ENCODE measurements at places on chromosomes 4 and X.

GRCh38 chrX:119758731-119759247 lies 401 bp downstream of the SOWAHD start:
- DNase-seq = no peak

- DNase-seq = no peak
Observed at GRCh38 chr4:39096847-39097246, 34.8 kb downstream of the KLHL5 start.

DNA sequence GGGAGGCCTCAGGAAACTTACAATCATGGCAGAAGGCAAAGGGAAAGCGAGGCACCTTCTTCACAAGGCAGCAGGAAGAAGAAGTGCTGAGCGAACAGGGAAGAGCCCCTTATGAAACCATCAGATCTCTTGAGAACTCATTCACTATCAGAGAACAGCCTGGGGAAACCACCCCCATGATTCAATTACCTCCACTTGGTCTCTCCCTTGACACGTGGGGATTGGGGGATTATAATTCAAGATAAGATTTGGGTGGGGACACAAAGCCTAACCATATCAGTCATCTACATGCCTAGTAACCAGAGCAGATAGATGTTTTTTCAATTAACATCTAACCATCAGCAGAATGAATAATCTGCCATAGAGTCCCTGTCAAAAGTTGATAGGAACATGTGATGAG lies 30.4 kb downstream of the FAM13A start:
- no peak for DNase-seq

- no peak for DNase-seq
Observed at GRCh38 chrX:38563030-38563429, 1.7 kb downstream of the TSPAN7 start.

DNA sequence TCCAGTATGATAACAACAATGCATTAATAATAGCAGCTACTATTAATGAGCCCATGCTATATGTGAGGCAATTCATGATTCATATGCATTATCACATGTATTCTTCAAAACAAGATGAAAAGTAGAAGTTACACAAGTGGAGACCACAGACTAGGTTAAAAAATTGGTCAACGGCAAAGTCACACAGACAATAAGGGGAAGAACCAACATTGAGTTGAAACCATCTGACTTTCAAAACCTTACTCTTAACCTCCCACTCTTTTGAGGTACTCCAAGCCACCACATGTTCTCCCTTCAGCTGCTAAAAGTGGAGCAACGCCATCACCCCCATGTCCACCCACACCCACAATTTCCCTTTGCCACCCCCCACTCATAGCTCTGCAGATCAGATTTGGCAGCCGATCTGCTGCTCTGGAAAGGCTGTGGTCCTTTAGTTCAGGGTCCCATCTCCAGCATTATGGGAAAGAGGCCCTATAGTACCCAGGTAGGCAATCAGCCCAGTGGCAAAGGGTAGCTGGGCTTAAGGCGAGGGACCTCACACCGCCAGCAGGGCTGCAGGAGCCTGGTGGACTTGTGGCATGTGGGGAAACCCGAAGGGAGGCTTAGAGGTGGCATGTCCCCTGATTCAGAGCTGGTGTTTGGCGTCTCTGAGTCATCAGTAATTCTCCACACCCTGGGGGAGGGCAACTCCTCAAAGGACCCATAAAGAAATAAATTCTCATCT lies 33.5 kb upstream of the CYBB start:
- no peak for DNase-seq

DNA sequence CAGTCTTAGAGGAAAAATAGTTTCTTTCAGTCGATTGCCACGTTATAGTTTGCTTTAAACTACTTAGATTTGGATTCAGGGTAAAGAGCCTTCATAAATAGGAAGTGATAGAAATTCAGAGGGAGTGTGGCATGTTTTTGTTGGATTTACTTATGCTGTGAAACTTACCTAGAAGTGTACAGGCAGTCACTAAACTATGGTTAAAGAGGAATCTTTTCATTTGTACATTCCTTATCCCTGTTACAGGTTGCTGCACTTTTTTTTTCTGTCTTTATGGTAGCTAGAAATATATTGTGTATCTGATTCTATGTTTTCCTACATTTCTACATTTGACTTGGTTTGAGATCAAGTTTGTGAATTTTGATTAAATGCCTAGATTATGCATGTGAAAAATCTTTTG lies 19.1 kb downstream of the WWC2 start:
- no peak for DNase-seq

GRCh38 chrX:47313056-47313455 lies 57.3 kb upstream of the ZNF157 start:
- no peak for DNase-seq

- DNase-seq = no peak
Observed at GRCh38 chr4:139666735-139667281, 1.2 kb downstream of the MGST2 start.

DNA sequence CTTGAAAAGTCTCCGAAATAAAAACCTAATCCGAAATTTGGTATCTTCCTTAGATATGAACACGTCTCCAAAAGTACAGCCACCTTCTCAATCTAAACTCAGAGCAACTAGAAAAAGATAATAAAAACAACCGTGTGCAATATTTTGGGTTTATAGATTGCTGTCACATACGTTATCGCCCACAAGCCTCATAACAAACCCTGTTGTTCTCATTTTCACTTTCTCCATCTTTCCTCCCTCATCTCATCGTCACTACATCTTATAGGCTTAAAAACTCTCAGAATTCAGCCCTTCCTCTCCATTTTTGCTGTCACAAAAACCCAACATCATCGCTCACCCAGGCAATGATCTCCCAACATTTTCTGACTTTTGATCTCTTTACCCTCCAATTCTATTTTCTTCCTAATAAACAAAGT lies 448 bp upstream of the SCFD2 start:
- no peak for DNase-seq

- DNase-seq = no peak
Observed at GRCh38 chrX:49258749-49259124, 5.8 kb downstream of the FOXP3 start.

GRCh38 chr4:677431-678293 lies 3.3 kb downstream of the MYL5 start:
- no peak for DNase-seq

- DNase-seq = no peak
Observed at GRCh38 chrX:72258174-72258573, 18.9 kb downstream of the RPS4X start.

- DNase-seq = no peak
Observed at GRCh38 chrX:42247241-42247640, 323.9 kb upstream of the CASK start.

DNA sequence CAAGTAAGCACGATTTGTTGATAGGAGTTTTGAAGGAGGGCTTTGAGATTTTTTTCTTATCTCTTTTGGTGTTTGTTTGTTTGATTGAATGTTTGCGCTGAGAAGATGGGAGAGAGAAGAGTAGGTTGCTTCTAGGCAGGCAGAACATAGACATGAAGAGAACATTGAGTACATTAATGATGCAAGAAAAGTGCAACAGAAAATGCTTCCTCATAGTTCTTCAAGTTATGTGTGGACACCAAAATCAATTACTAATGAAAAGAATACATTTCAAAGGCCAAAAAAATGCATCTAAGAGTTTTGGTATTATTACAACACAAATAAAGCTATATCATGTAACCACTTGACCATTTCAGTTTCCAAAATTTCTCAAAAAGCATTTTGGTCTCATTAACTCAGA lies 191.0 kb upstream of the PPARGC1A start:
- DNase-seq = no peak

- no peak for DNase-seq
Observed at GRCh38 chrX:81208916-81209315, 7.0 kb downstream of the SH3BGRL start.

GRCh38 chr4:146648461-146648783 lies 9.7 kb downstream of the POU4F2 start:
- DNase-seq = no peak

- DNase-seq = no peak
Observed at GRCh38 chr4:821181-821591, 4.7 kb downstream of the CPLX1 start.

DNA sequence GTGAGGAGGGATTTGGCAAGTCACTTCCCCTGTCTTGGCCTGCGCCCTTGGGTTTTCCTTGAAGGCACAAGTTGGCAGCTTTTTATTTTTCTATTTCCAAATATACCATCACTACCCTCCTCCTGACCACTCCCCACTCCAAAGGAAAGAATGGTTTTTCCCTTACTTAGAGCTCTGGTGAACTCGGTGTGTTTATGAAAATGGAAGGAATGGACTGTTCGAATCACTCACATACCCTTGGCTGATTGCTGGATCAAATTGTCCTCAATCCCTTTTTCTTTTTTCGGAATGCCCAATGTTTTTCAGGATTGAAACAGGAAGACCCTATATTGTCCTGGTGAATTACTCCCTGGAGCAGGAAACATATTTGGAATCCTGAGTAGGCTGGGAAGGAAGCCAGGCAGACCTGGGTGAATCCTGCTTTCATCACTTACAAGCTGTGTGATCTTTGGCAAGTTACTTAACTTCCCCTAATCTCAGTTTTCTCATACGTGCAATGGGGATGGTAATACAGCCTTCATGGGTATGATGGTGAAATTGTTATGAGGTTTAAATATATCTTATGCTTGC lies 70.7 kb downstream of the RTL5 start:
- DNase-seq = no peak

DNA sequence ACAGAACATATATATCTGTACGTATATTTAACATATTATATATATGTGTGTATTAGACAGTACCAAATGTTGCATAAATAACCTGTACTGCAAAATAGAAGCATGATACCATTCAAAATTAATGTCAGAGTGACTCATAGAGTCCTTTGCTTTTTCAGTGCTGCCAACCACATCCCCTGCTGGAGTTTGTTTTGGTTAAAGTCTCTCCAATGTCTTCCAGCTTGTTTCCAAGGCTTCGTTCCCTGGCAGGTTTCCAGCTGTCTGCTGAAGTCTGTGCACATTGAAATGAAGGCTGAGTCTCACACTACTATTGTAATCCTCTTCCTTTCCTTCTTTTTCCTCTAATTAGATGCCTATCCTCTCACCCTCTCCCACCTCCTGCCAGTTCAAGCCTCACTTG lies 14.9 kb downstream of the NRK start:
- no peak for DNase-seq

DNA sequence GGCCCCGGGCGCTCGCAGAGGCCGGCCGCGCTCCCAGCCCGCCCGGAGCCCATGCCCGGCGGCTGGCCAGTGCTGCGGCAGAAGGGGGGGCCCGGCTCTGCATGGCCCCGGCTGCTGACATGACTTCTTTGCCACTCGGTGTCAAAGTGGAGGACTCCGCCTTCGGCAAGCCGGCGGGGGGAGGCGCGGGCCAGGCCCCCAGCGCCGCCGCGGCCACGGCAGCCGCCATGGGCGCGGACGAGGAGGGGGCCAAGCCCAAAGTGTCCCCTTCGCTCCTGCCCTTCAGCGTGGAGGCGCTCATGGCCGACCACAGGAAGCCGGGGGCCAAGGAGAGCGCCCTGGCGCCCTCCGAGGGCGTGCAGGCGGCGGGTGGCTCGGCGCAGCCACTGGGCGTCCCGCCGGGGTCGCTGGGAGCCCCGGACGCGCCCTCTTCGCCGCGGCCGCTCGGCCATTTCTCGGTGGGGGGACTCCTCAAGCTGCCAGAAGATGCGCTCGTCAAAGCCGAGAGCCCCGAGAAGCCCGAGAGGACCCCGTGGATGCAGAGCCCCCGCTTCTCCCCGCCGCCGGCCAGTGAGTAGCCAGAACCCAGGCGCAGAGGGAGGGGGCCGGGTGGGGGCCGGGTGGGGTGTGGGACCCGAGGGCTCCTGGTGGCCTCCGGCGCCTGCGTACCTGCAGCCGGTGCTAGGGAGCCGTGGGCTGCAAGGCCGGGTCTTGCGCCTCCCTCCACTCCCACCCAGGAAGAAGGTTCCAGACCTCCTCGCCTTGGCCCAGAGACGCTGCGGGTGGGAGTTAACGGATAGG lies 534 bp downstream of the MSX1 start:
- DNase-seq = no peak

DNA sequence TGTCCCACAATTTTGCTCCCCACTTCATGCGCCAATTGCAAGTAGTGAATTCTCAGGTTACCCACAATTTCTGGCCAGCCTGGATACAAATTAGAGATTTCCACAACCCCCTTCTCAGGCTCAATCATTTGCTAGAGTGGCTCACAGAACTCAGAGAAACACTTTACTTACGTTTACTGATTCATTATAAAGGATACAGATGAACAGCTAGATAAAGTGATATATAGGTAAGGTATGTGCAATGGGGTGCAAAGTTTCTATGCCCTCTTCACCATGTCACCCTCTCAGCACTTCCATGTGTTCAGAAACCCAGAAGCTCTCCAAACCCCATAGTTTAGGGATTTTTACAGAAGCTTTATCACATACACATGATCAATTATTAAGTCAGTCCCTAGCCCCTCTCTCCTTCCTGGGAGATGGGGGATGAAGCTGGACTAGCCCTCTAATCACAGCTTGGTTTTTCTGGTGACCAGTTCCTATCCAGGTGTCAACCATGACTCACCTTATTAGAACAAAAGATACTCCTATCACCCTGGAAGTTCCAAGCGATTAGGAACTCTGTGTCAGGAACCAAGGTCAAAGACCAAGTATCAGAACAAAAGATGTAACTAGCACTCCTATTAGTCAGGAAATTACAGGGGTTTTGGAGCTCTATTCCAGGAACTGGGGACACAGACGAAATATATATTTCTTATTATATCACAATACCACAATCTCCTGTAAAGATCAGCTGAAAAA lies 33.5 kb upstream of the PRRG1 start:
- DNase-seq = no peak

- DNase-seq = no peak
Observed at GRCh38 chr4:20237894-20238537, 13.7 kb upstream of the SLIT2 start.

GRCh38 chrX:66674506-66674905 lies 35.6 kb upstream of the EDA2R start:
- no peak for DNase-seq

DNA sequence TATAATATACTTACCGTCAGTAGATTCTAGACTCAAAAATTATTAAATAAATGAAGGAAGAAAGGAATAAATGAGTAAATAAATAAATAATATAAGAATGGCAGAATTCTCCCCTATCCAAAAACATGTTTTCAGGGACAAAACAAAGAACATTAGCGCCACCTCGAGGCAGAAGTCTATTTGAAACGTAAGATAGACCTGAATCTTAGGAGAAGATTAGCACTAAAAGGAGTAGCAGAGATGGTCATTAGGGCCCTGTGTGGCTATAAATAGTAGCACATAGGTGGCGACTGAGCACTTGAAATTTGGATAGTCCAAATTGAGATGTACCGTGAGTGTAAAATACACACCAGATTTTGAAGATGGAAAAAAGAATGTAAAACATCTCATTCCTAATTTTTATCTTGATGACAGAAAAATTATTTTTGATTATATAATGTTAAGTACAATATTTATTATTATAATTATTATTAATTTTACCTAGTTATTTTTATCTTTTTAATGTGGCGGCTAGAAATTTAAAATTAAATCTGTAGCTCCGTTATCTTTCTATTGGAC lies 24.3 kb upstream of the SRD5A3 start:
- DNase-seq = no peak

GRCh38 chr4:80655662-80656061 lies 320.1 kb downstream of the CFAP299 start:
- no peak for DNase-seq

DNA sequence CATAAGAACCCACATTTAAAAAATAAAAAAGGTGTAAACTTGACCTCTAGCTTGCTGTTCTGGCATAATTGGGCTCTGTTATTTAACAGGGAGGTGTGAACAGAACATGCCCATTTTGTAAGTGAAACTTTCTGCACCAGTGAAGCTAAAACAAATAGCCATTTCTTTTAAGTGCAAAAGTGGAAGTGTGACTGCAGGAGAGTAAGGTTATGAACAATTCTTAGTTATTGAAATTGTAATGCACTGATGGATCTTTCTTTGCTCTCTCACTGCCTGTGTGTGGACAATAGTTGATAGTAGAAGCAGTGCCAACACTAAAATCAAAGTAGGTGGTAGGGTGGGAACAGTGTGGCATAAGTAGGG lies 12.6 kb downstream of the P2RY10 start:
- no peak for DNase-seq

Data from stimulated activated CD8-positive, alpha-beta memory T cell treated with anti-CD3 and anti-CD28 coated beads, Interleukin-2, amount 100 ng/mL, for 1 hour (primary cell).